H7 (cell line): ENCODE measurements at places on chromosomes 3 and 15.

DNA sequence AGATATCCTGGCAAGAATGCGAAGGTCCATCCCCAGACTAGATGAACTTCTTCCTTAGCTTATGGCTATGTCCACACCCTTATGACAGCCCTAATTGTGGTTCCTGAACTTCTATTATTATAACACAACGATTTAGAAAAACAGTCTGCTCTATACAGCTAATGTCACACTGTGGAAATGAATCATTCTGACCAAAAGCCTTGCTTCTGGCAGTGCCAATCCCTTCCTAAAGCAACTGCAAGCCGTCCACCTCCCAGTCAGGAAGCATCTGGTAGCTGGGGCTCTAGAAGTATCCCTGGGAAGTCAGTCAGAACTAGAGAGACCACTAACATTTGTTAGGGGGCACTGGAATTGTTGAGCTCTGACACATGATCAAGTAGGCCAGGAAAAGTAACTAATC lies 45.0 kb downstream of the MYO5A start:
- DNase-seq: no peak

DNA sequence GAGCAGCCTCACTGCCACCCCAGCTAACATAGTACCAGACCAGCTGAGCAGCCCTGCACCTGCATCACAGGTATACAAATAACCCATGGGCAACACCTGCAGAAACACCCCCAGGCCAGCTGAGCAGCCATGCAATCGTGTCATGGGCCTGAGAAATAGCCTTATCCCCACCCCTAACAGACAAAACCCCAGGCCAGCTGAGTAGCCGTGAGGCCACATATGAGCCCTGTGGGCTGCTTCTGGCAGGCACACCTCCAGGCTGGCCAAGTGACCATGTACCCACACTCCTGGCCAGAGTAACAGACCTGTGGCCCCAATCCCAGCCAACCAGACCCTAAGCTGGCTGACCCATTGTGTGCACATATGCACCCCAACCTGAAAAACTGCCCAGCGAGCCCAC lies 138.6 kb downstream of the DMXL2 start:
- DNase-seq: no peak

DNA sequence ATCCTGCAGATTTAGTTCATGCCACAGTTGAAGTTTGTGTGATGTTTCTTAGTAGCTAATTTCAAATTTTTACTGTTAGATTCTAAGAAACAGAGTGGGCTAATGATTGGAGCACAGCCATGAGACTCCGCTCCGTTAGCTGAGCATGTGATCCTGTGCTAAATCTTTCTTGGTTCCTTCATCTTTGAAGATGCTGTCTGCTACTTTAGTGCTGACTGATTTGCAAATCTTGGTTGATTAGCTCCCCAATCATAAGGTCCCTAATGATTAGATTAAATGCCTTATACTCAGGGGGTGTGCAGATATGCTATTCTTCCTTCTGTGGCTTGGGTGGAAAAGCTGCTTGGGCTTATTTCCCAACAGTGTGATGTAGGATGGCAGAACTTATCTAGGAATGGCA lies 129.5 kb upstream of the ZBED2 start:
- DNase-seq: no peak

GRCh38 chr15:98147415-98147814 lies 186.9 kb downstream of the ARRDC4 start:
- DNase-seq: no peak

DNA sequence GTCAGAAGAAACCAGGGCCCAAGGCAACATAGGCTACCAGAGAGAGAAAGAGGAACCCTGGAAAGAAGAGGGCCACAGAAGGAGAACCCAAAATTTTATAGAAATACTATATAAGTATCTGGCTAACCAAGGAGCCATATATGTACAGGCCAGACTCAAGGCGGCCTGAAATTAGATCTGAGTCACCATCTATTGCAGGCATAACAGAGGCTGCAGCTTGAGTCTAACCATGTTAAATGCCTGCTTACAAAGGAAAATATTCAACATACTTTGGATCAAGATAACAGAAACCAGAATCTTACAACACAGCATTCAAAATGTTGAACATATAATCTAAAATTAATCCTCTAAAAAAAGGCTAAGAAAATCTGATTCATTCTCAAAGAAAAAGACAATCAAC lies 23.1 kb downstream of the IGSF11 start:
- no peak for DNase-seq

DNA sequence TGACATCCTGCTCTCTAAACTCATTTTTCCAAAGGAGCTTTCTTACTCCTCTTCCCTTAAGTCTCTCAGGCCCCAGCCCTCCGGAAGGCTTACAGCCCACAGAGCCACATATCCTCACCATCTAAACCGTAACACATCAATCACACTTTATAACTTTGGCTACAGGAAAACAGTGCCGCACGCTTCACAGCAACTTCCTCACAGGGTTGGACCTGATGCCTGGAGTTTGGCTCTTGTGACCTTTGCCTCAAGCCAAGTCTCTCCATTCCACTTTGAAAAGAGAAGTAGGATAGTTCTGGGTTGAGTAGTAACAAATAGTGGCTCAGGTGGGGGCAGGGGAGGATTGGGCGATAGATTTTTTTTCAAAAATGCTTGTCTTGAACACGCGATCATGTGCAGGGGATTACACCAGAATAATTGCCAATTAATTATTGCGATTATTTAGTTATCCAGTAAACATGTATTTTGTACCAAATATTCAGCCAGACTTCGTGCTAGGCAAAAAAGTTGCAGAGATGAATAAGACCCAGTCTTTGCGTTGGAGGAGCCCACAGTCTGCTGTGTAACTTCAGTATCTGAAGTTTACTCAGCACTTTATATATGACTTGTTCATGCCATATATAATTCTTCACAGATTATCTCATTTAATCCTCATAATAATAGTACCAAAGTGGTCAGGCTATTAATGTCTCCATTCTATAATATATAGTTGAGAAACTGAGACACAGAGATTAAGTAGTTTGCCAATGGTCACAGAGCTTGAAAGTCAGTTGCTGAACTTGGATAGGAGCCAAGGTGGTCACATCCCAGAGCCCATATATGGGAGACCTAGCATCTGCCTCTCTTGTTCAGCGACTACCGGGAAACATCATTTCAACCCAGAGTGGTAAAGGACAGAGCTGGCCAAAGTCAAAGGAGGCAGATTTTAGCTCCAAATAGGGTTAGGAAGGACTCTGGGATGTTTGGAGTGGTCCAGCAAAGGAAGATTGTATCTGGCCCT lies 2.4 kb upstream of the ETV5 start:
- DNase-seq: no peak

DNA sequence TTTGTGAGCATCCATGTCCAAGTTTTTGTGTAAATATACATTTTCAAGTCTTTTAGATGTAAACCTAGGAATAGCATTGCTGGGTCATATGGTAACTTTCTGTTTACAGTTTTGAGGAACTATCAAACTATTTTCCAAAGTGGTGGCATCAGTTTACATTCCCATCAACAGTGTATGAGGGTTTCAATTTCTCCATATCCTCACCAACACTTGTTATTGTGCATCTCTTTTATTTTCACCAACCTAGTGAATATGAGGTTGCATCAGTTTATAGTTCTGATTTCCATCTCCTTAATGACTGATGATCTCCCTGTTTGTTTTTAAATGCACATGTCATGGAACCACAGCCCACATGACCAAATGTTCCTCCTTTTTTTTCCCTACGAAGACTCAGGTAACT lies 201.2 kb downstream of the FEZF2 start:
- DNase-seq: no peak

GRCh38 chr15:62035256-62035924 lies 24.9 kb downstream of the VPS13C start:
- no peak for DNase-seq

GRCh38 chr15:39153058-39153714 lies 427.7 kb upstream of the THBS1 start:
- no peak for DNase-seq

DNA sequence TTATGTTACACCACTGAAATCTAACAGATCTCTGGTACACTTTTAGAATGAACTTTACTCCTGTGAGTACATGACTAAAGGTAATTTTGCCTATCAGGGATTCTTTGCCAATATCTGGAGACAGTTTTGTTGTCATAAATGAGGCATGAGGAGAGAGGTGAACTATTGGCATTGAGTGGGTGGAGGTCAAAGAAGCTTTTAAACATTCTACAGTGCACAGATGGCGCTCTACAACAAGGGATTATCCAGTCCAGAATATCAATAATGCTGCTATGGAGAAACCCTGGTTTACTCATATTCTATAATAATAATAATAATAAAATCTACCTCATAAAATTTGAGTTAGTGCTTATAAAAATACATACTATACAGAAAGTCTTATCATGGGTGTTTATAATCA lies 702.3 kb downstream of the SI start:
- DNase-seq: no peak

DNA sequence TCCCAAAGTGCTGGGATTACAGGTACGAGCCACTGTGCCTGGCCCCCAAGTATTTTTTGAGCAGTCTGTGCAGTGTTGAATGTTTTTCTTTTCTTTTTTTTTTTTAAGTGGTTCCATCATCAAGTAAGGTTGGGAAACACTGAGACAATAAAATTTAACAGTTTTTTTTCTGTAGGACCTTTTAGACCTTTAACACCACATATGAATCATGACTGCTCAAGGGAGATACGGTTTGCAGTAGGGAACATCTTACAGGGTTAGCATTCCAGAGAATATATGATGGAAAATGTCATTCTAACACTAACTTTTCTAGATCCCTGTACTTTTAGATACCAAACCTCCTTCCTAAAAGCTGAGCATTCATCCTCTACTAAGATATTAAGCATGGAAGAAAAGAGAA lies 41.7 kb downstream of the SNX4 start:
- DNase-seq: no peak

GRCh38 chr3:167967257-167968036 lies 128.3 kb downstream of the GOLIM4 start:
- DNase-seq: no peak

- DNase-seq: no peak
These were observed 11.5 kb downstream of the MUC4 start for GRCh38 chr3:195800240-195800639.

- no peak for DNase-seq
These were observed 285.7 kb downstream of the LRTM1 start for GRCh38 chr3:54642147-54642546.

GRCh38 chr3:105572501-105572900 lies 205.8 kb downstream of the ALCAM start:
- DNase-seq: no peak

- DNase-seq: no peak
These were observed 49.8 kb upstream of the SSR3 start for GRCh38 chr3:156604642-156605144.

GRCh38 chr15:74403991-74404563 lies 29.7 kb downstream of the SEMA7A start:
- DNase-seq: no peak

DNA sequence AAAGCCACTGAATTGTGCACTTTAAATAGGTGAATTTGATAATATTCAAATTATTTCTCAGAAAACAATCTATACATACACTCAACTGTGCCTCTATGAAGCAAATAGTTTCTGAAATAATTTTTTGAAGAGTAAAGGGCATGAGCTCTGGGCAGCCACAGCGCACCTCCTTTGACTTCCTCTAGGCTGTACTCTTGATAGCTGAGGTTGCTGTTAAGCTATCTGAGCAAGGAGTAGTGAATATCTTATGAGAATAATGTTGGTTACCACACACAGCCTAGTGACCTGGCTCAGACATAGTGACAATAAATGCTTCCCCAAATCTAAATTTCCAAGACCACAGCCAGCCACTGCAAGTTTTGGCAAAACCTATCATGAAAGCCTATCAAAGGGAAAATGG lies 11.6 kb upstream of the SEC61A1 start:
- DNase-seq: no peak

DNA sequence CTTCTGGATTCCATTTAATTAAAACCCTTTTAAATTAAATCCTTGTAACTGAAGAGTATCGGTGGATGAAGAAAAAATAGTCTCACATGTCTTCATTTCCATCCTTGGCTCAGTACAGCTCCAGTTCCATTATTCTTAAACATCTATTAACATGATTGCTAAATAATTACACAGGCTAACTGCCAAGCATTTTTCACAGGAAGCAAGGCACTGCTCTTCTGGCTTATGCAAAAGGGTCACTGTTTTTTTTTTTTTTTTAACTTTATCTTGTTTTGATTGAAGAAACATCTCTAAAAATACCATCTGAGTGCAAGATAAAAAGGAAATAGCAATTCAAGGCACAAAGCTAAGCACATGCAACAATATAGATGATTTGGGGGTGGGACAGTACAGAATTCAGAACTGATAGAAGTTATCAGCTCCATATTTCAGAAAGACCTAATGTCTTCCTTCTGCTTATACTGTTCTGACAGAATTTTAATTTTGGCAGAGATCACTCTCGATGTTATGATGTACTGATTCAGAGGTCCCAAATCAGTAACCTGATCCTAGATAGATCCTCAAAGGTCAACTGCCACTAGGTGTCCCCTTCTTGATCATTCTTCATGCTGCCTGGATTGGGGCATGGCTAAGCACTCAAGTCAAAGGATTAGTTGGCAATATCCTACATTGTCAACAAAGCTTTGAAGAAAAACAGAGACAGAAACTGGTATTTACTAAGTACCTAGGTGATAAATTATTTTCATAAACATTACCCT lies 57.8 kb upstream of the ACTC1 start:
- DNase-seq: peak; percentile 9

- DNase-seq: peak; percentile 89
These were observed 5.5 kb downstream of the GRIP2 start for GRCh38 chr3:14534516-14535191.

DNA sequence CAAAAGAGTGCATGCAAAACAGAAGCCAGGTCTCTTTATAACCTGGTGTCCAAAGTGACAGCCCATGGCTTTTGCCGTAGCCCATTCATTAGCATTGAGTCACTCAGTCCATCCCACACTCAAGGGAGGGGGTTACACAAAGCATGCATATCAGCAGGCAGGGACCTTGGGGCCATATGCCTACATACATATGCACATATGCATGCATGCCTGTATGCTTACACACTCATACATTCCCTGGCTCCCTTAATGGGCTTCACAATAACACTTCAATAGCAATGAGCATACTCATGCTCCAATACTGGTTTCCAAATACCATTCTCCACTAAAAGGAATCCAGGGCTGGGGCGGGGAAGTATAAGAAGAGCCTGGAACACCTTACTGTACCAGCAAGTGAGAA lies 22.0 kb downstream of the TRPM1 start:
- peak; percentile 56 for DNase-seq

GRCh38 chr3:193655831-193656433 lies 62.9 kb downstream of the OPA1 start:
- no peak for DNase-seq

GRCh38 chr3:71149959-71150954 lies 433.3 kb downstream of the FOXP1 start:
- DNase-seq: no peak
